Effector CD8-positive, alpha-beta T cell (primary cell): ENCODE measurements at places on chromosomes 3 and 15.

- DNase-seq = no peak
Observed at GRCh38 chr3:157081626-157082210, 78.2 kb downstream of the CCNL1 start.

DNA sequence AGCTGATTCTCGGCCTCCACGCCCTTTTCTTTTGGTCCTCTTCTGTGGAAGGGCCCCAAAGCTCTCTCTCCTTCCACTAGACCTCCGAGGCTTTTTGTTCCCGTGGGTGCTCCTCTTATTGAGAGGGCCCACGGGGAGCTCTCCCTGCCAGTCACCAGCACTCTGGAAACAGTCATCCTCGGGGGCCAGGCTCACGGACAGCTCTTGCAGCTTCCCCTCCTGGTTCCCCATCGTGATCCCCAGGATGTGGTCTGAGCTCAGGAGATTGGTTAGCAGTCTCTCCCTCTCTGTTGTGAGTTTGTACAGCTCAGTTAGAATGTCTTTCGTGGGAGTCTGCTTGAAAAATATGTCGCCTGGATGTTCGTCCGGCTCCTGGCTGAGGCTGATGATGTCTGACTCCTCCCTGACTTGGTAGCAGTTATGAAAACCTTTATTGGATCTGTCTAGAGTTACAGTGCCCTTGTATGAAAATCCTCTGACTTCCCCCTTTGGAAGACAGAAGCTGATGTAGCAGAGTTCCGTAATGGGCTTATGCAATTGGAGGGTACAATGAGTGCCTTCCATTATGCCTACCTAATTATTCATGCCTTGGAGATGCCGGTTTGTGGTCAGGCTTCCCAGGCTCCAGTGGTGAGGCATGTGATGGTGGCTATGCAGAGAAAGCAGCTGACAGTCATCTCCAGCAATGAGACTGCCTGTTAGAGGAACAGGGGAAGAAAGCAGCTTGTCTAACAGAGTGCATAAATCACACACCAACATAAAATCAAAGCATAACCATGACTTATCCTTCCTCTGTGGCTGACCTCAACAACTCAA is 40.0 kb downstream of the FMN1 start:
- DNase-seq = no peak

DNA sequence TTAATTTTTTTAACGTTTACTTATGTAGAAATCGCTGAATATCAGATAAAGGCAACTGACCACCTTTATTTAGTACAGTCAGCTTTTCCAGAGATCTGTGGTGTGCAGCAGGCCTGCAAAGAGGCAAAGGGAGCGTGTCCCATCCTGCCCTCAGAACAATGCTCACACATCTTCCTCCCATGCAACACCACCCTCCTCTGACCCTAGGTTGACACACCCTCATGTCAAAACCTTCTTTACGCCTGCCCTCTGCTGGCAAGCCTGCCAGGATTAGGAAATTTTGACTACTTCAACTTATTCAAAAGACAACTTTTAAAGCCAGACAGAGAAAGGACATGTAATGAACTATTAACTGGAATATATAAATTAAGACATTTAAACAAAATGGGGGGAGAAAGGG is 513.7 kb downstream of the FOXP1 start:
- peak; percentile 48 for DNase-seq

DNA sequence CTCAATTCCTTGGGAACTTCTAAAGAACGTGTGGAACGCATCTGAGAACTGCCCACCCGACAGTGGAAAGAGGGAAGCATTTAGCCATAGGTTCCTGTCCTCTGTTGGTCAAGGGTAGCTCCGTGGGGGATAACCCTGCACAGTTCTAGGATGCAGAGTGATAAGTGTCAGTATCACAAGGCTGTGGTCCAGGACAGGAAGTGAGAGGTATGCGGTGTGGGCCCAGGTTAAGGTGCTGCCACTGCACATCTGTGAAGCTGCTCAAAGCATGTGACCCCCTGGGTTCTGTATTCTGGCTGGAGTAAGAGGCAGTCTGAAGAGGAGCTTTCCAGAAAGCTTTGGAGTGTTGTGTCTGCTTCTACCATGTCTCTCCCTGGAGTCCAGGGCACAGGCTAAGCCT is 51.7 kb upstream of the HES1 start:
- no peak for DNase-seq

- DNase-seq = no peak
Observed at GRCh38 chr3:101311676-101312075, 8.7 kb downstream of the IMPG2 start.

GRCh38 chr3:143831994-143832393 is 16.3 kb downstream of the SLC9A9 start:
- no peak for DNase-seq

DNA sequence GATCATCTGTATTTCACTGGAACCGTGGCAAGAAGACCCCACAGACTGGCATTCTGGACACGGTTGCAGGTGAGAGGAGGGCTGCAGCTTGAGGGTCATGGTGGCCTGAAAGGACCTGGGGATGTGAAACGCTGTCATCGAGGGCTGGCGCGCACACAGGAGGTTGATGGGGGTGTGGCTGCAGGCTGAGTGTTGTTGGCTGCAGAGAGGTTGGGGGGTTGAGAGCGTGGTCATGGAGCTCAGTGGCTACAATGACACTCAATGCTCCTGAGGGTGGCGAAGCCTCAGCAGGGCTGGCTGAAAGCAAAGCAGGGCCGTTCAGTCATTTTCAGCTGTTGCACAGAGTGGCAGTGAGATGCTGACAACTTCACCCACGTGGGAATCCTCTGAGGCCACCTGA is 21.0 kb downstream of the CPN2 start:
- DNase-seq = no peak

GRCh38 chr3:129648391-129648790 is 41.9 kb upstream of the PLXND1 start:
- no peak for DNase-seq

DNA sequence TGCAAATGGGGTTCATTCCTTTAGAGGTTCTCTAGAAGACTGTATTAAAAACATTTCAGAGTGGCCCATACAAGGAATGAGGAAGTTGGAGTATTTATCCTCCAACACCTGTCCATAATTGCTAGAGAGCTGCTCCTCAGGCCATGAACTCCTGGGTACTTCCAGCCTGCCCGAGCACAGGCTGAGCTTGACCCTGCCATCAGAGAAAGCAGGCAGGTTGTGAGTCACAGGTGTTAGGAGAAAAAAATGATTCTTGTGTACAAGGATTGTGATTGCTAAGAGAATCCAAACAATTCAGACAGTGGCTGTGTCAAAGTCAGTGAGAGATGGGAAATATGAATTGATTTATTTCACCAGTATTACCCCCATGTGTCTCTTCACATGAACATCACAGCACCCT is 156.8 kb upstream of the GADL1 start:
- DNase-seq = no peak

GRCh38 chr15:67085237-67085817 is 19.9 kb downstream of the SMAD3 start:
- DNase-seq = no peak

GRCh38 chr15:79185199-79185598 is 94.6 kb upstream of the RASGRF1 start:
- DNase-seq = no peak

GRCh38 chr3:133830071-133830470 is 24.5 kb downstream of the SRPRB start:
- no peak for DNase-seq

- peak; percentile 30 for DNase-seq
Observed at GRCh38 chr15:59997070-59997701, 6.9 kb upstream of the FOXB1 start.

GRCh38 chr3:142968319-142969025 is 5.0 kb upstream of the PAQR9 start:
- no peak for DNase-seq

GRCh38 chr3:10074666-10075065 is 33.4 kb downstream of the FANCD2OS start:
- DNase-seq = no peak

- DNase-seq = no peak
Observed at GRCh38 chr3:184887574-184887973, 75.6 kb downstream of the VPS8 start.

DNA sequence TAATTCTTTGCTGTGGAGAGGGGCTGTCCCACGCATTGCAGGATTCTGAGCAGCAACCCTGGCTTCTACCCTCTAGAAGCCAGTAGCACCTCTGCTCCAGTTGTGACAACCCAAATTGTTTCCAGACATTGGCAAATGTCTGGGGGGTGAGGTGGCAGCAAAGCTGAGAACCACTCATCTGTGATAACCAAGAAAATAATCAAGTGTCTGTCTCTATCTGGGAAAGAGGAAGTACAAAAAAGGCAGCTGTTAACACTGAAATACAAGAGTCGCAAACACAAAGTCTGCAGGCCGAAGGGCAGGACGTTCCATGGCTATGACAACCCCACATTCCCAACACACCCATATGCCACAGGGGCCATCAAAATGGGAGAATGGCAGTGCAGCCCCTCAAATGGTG is 42.2 kb upstream of the GNB5 start:
- no peak for DNase-seq

DNA sequence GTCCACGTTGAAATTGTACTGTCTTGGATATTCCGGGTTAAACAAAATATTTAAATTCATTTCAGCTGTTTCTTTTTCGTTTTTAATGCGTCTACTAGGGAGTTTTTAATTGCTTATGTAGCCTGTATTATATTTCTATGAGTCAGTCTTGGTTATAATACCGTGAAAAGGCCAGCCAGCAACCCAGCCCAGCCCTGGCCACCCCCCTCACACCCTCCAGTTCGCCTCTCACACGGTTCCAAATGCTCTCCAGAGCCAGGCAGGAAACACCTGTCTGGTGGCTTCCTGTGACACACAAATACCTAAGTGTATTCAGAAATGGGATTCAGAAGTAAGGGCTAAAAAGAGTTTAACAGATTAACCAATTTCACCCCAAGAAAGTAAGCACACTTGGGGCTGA is 4.4 kb downstream of the SH3BP5 start:
- no peak for DNase-seq

DNA sequence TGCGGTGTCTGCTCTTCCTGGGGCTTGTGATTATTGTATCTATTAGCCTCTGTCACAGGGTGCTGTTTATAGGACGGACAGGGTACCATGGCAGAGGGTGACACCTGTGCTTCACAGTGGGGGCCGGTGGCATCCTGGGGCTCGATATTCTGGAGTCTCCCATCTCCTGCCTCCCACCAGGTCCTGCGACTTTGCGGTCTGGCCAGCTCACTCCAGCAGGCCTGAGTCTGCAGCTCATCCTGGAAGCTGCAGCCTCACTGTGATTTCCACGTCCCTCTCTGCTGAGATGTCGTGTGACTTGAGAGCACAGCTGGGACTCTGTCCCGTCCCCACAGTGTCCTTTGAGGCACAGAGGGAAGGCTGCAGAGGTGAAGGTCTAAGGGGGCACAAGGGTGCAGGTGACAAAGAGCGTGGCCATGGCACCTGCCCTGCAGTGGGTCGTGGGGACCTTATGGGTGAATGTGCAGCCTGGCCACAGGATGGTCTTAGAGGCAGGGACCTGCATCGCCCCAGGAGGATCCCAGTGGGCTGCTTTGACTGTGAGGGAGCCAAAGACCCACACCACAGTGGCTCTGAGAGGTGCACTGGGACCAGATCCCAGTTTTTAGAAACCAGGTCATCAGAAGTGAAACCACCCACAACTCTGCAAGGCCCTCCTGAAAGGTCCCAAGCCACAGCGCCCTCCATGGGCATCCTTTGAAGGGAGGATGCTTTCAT is 172.8 kb downstream of the KLF13 start:
- DNase-seq = no peak

- DNase-seq = no peak
Observed at GRCh38 chr15:69272139-69272538, 26.6 kb upstream of the PAQR5 start.

- DNase-seq = peak; percentile 58
Observed at GRCh38 chr3:16884748-16885592, at the start of gene PLCL2. PLCL2 (plus strand) TSS chr3:16884955; CDS start chr3:16885040, 85 bp downstream.

DNA sequence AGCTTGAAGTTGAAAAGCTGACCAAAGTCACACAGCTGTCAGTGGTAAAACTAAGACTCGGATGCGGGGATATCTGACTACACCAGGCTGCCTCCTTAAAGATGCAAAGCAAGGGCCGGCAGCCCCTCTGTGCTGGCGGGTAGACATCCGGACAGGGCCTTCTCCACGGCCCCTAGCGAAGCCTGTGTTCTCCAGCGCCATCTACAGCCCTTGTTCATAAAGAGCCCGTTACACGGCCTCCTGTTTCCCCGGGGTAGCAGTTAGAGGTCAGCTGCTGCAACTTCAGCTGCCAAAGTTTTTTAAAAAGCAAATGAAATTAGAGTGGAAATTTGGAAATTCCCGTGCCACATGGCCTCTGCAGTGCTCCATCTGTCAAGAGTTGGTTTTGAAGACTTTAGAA is 383.0 kb downstream of the TBL1XR1 start:
- no peak for DNase-seq

DNA sequence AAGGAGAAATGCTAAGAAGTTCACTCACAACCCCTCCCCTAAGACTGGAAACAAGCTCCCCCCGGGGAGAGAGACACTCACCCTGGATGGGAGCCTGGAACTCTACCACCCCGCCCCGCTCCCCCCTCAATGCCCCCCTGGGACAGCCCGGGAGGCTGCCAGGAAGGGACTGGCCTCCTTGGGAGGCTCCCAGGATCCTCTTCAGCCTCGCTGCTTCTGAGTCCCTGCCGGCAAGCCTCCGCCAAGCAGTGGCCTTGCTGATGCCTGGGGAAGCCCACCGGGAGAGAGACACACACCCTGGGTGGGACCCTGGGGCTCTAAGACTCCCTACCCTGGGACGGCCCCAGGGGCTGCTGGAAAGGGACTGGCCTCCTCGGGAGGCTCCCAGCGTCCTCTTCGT is 33.4 kb downstream of the CPEB1 start:
- no peak for DNase-seq

DNA sequence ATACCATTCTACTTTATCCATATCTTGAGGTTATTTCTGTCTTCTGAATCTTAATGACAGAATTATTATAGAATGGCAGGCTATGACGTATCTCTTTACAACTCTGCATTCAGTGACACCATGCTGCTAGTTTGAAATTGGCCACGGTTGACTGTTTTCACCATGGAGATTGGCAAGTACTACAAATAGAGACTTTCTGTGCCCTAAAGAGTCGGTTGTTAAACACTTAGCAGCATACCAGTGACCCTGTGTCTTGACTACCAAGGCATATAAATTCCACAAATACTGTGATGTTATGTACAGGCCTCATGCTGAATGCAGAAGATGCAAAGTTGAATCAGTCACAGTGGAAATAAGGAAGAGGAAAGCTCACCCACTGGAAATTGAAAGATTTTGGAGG is 67.0 kb upstream of the CADPS start:
- no peak for DNase-seq

- DNase-seq = no peak
Observed at GRCh38 chr15:95609096-95609495, 721.4 kb upstream of the NR2F2 start.

- DNase-seq = no peak
Observed at GRCh38 chr3:127735767-127736693, 63.3 kb downstream of the ABTB1 start.

DNA sequence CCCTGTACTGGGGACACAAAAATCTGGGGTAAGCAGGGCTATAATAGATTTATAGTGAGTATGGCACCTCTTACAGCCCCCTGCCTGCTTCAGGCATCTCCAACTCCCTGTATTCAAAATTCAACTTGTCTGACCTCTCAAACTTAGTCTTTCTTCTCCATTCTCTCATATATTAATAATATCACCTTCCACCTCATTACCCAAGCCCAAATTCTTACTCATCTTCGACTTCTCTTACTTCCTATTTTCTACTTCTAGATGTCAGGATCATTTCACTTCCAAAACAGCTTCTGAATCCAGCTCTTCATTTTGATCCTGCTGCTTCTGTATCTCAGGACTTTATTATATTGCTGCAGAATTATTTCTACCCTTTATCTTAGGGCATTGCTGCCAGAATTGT is 290.7 kb downstream of the CHST2 start:
- DNase-seq = no peak

- no peak for DNase-seq
Observed at GRCh38 chr15:44130778-44131177, 64.3 kb downstream of the FRMD5 start.

GRCh38 chr3:189119950-189120349 is 51.8 kb upstream of the TPRG1 start:
- DNase-seq = no peak
